Type B pancreatic cell (in vitro differentiated cells): ENCODE measurements at places on chromosomes 2 and 18. TPM values are rescaled to one million over a fixed set of nuclear protein-coding genes. Genes with fewer than 3 reads are reported as not detected.

Gene MTX2
- 30.2 TPM in 2 replicates for total RNA-seq

DNA sequence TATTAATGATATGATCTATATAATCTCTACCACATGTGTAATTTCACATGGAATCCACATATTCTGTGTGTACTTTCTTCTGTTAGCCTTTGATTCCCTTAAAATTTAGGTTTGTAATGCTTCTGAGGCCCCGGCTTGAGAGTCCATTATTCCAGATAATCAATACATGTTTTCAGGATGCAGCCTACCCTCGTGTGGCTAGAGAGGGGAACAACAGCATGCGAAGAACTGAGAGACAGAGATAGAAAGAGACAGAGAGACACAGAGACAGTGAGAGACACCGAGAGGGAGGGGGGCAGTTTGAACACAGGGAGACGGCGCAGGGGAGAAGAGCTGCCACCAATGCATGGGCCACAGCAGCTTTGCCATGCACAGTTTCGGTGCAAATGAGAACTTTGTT is 185.4 kb downstream of the SNTG2 start:
- DNase-seq, result no peak

DNA sequence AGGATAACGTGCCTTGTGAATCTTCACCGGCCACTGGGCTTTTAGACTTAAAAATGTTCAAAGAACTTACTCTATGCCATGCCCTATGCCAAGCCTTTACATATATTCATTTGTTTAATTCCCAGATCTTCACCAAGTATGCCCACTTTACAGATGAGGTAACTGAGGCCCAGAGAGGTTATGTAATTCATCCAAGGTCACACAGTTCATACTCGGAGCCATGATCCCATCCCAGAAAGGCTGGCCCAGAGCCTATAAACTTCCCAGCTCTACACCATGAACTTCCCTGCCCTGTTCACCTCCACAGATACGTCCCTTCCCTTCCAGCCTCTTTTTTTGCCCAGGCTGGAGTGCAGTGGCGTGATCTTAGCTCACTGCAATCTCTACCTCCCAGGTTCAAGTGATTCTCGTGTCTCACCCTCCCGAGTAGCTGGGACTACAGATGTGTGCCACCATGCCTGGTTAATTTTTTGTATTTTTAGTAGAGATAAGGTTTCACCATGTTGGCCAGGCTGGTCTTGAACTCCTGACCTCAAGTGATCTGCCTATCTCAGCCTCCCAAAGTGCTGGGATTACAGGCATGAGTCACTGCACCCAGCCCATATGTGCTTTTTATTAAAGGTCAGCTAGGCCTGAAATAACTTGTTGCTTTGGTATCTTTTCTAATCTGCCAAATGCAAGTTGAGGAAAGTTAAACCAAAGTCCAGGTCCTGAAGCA is 44.1 kb downstream of the MTHFD2 start:
- no peak for DNase-seq

DNA sequence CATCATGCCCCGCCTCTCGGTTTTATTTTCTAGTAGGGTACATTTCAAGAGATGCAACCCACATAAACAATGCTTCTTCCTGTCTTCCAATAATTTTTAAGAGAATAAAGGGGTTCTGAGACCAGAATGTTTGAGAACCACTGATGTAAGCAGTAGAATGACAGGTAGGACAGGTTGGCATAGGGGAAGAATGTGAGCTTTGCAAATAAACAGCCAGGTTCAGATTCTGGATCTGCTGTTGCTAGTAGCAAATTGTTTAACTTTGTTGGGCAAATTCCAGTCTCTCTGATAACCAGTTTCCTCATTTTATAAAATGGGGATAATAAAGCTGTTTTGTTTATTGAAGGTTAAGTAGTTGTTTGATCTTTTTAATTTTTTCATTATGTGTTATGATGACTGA is 32.8 kb downstream of the SOCS6 start:
- no peak for DNase-seq

DNA sequence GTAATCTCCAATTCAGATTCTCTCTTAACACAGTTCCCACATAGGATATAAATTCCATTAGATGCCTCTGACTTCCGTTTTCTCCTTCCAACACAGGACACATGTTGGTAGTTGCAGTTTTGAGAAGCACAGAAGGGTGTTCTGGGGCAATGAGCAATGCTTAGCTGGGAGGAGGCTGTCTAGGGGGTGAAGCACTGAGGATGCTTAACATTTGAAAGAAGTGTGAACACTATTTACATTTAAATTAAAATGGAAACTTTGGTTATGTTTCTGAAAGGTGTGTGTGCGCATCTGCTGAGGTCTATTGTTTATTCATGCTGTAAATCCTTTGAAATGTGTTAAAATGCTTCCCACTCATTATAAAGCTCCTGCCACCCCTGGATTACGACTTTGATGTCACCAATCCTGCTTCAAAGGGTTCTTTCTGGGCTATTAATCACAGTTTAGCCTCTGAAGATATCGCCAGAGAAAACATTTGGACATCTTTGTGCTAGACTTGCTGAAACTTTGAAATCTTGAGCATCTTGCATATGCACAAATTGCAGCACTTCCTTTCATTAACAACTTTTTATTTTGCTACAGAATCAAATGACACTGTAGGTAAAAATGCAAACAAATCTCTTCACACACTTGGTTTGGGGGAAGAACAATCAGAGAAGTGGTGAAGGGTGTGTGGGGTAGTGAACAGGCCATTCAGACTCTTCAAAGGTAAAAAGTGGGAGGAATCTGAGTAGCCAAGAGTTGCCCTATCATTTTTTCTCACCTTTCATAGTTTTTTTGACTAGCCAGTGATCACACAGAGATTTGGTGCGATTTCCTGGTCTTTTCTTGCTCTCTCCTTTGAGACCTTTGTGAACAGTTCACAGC is 258.4 kb downstream of the MYO3B start:
- DNase-seq, result no peak

DNA sequence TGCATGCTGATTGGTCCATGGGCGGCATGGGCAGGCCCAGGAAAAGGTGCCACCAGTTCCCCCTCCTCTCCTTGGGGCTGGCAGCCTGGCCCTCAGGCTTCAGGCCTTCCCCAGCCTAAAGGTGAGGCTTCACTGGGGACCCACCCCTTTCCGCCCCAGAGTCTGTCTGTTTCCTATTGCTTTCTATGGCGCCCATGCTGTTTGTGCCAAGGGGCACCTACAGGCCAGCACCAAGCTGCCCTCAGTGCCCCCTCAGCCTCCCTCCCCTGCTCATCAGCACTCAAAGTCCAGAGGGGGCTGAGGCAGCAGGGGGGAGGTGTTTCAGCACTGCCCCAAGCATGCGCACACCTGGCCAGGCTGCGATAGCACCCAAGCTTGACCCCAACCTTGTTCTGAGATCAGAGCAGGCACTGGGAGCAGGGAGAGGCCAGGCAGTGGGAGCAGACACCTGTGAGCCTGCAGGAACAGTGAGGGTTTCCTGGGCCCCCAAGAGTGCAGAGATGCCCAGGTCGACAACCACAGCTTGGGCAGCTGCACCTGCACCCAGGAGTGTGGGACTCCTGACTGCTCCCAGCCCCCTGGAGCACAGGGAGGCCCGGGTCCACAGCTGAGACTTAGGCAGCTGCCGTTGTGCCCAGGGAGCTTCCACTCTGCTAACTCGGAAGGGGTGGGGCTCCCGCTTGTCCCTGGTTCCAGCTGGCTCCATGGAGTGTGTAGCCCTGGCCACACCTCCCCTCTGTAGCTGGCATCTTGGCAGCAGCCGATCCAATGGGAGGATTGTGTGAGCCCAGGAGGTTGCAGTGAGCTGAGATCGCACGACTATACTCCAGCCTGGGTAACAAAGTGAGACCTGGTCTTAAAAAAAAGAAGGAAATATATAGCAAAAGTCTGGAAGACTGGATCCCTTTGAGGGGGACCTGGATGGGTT is 69.1 kb downstream of the NCAPH start:
- DNase-seq, result no peak

GRCh38 chr2:162416446-162416845 is 72.5 kb downstream of the GCA start:
- no peak for DNase-seq

Gene SLC38A11
- total RNA-seq, result 3.7 and 13.4 TPM in 2 replicates

DNA sequence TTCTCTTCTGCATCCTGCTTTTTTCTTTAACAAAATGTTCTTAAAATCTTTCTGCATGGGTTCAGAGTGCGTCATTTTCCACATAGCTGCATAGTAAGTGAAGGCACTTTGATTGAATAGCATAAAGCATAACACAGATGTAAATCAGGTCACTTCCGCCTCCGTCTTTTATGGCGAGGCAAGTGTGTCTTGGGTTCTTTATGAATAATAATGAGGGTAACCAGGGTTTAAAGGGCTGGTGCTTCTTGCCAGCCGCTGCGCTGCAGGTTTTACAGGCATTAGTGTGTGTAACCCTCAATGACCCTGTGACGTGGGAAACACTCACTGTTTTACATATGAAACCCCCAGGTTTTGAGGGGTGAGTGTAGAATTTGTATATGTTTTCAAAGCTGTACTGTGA is 164.2 kb downstream of the MYT1L start:
- DNase-seq, result no peak

DNA sequence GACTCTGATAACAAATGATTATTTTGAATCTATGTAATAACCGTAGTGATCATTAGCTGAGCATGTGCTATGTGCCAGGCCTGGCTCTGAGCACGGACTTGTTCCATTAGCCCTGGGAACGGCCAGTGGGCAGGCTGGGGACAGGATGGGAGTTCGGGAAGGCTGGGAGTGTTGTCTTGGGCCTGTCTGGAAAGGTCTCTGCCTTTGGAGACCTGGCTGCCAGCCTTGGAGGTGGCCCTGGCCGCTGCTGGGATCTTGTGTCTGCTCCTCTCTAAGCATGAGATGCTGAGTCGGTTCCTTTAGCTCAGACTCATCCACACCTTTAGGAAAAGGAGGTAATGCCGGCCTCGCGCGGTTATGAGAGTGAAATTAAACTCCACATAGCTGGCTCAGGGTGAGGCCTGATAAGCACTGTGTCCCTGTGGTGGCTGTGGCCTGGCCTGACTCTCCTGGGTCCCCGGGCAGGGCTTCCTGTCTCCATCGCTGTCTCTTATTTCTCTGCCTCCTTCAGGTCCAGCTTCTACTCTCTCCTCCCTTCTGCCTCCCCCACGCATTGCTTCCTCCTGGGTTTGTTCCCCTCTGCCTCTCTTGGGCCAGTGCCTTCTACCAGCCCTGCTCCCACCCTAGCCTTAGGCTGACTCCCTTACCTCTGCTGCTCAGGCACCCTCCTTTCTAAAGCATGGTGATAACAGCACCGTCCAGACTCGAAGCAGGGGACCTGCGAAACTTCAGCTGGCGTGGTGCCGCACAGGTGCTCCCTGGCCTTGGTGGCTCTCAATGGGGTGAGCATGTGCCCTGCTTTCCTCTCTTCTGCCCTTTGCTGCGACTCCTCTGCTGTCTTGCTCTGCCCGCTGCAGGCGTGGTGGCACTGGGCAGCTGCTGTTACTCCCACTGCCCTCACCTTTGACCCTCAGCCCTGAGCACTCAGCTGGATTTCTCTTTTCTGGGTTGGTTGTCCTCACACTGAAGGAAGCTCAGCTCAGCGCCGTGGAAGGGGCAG is 41.8 kb downstream of the NCK2 start:
- DNase-seq, result no peak

GRCh38 chr2:135803278-135803677 is 33.7 kb downstream of the LCT start:
- DNase-seq, result no peak

Gene TTR
- total RNA-seq, result 2,711 and 3,458 TPM in 2 replicates

DNA sequence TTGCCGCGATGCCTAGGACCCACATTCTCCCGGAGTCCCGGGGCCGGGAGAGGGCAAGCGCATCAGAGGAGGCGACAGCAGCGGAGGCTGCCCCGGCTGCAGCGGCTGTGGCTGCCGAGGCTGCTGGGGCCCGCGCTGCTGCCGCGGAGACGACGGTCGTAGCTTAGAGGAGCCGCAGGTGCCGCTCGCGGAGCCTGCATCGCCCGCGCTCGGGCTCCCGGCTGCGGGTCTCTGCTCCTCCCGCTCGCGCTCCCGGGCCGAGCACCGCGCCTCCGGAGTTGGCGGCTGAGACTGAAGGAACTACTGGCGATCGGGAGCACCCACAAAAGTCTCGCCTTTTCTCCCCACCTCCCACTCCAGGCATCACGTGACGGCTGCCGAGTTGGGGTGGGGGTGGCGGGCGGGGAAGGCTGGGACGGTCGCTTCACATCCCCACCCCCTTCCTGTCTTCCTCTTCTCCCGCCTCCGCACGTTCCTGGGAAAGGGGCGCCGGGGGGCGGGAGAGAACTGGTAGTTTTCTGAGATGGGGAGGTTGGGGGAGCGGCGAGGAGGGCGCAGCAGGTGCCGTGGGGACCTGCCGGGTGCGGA is at the start of gene LYPD1:
Gene LYPD1 (minus strand): TSS at position 298 of the 588 bp plus-strand sequence. CDS start 273 bp downstream, at position 25.
- no peak for DNase-seq

DNA sequence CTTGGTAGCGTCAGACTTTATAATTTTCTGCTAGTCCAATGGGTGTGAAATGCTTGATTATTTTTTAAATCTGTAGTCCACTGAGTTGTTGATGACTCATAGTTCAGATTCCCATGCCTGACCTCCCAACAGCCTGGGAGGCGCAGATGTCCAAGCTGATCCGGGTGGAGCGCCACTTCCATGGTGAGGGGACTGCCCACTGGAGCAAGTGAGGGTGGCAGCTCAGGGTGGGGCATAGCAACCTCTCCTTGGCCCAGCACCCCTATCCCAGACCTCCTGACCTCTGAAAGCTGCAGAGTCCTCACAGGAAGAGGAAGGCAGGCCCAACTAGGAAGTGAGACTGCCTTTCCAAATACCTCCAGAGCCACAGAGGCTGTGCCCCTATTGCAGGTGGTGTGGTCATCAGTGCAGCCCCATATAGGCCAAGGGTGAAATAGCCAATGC is 4.4 kb downstream of the MAL start:
- no peak for DNase-seq

Gene CUL3
- 83.3 and 87.2 TPM in 2 replicates for total RNA-seq

DNA sequence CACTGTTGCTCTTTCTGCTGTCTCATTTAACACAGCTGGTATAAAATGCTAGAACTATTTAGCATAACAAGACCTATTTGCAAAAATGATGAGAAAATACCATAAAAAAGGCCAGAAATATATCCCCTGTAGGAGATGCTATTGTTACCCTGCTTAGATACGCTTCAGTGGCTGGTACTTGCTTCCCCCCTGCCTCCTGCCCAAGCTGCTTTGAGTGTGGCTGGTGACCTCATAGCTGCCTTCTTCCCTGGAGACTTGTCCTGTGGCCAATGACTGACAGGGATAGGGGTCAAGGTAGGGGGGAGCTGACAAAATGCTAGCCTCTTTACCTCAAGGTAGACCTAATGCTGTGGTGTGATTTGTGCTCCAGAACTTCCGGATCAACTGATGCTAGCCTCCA is 150.2 kb upstream of the ZEB2 start:
- no peak for DNase-seq
